ENCODE measurements at places on chromosomes 6 and 20.
A peak's percentile ranks its signal among the peaks of the same experiment; 100 is the strongest.

- peak; percentile 53 for DNase-seq
Observed at GRCh38 chr6:32047855-32048766, 9.9 kb downstream of the CYP21A2 start.

DNA sequence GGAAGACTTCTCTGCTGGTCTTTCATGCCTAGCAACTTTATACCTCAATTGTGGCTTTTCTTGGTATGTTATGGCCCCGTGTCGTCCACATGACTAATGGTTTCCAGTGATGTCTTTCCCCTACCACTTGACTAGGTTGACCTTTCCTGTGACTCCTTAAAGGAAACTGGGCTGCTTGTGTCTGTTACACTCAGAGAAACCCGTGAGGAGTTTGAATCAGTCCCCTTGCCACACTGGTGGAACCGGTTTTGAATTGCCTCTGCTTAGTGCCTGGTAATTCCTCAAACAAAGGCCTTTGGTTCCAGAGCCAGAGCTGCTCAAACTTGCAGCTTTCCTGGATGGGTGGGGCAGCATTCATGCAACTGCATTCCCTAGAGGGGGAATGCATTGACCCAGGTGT, 21.9 kb downstream of the ECT2L start:
- no peak for DNase-seq

- no peak for DNase-seq
Observed at GRCh38 chr20:48805286-48805685, 22.5 kb downstream of the PREX1 start.

DNA sequence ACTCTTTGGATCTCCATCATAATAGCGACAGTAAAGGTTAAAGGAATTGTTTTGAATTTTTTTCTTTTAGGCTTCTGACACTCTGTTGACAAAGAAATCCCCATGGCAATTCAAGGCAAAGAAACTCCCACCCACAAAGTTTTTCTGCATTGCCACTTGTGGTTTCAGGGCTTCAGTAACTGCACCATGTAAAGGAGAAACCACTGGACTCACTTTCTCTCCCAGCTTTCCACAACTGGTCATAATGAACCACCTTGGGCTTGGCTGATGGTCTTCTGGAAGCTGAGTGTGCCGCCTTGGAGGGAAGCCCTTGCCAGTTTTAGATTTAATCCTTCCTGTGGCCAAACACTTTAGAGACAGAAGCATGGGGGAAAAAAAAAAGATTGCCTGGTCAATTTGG, 163.1 kb downstream of the ISM1 start:
- DNase-seq, result no peak

GRCh38 chr20:33719277-33719988, 677 bp downstream of the PXMP4 start:
- no peak for DNase-seq

- peak; percentile 7 for DNase-seq
Observed at GRCh38 chr6:89239338-89239737, 22.2 kb upstream of the GABRR1 start.

- DNase-seq, result peak; percentile 71
Observed at GRCh38 chr6:30686009-30686907, at the start of gene PPP1R18. TSS of gene PPP1R18 (minus strand) at chr6:30686645. CDS start at chr6:30686018, 627 bp downstream.

DNA sequence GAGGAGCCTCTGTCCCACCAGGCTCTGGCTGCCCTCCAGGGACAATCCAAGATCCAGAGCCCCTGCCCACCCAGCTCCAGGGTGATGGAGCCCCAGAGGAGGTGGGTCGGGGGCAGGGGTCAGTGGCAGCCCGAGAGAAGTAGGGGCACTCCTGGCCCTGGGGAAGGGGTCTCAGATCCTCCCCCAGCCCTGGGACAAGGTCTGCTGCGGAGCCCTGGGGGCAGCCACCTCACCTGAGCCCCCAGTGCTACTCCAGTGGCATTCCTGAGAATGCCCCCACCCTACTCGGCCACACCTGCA, 2.7 kb upstream of the LAMA5 start:
- no peak for DNase-seq

GRCh38 chr6:1107578-1107977, 204.3 kb upstream of the FOXQ1 start:
- DNase-seq, result no peak

DNA sequence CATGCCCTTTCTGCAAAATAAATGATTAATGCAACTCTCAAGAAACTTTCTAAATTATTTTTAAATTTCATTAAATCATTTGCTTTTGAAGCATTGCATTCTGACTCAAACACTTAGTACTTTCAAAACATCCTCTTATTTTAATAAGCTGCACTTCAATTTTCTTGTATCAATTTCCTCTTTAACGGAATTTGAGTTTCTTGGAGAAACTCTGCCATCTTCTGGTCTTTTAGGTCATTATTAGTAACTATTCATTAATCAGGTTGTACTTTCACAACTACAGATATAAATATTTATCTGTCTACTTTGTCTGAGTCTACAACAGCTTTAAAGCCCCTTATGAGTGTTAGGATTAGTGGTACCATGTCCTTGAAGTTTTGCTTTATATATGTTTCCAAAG, 30.2 kb downstream of the TMX4 start:
- no peak for DNase-seq

- no peak for DNase-seq
Observed at GRCh38 chr6:137105375-137105774, 60.6 kb upstream of the IL20RA start.

GRCh38 chr6:144160431-144161005, 10.2 kb downstream of the STX11 start:
- no peak for DNase-seq

GRCh38 chr20:24609757-24610156, 140.3 kb downstream of the SYNDIG1 start:
- DNase-seq, result no peak

- no peak for DNase-seq
Observed at GRCh38 chr20:61810738-61811135, 254.9 kb downstream of the TAF4 start.

GRCh38 chr6:121584586-121585369, 149.3 kb downstream of the GJA1 start:
- no peak for DNase-seq

DNA sequence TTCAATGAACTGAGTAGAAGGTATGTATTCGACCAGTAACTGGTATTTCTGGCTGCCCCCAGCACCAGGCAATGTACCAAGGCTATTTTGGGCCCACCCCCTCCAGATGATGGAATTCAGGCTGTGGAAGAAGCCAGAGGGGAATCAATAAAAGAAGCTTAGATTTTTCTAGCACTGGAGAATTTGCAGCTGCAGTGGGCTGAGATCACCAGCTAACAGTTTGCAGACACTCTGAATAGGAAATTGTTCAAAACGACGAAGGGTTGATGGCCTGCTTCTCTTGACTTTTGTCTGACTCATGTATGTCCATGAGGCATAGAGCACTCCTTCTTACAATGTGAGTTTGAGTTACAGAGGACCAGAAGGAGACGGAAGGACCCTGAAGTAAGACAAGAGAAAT, 32.4 kb upstream of the FBXO9 start:
- DNase-seq, result no peak

GRCh38 chr6:87200469-87201175, 45.3 kb downstream of the ZNF292 start:
- DNase-seq, result no peak

DNA sequence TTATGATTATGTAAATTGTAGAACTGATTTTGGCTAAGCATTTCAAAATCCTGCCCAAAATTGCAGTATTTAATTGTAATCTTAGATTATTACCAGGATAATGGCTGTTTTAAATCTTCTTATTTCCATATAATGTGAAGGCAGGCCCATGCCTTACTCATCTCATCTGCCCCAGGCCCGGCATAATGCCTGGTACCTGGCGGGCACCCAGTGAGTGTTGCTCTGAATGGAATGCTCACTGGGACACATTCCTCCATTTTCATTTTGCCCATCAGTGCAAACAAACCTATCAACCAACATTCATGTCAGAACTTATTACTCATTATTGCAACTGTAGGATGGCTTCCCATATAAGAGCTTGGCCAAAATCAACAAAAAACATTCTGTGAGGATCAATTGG, 22.8 kb downstream of the SAMD5 start:
- no peak for DNase-seq

DNA sequence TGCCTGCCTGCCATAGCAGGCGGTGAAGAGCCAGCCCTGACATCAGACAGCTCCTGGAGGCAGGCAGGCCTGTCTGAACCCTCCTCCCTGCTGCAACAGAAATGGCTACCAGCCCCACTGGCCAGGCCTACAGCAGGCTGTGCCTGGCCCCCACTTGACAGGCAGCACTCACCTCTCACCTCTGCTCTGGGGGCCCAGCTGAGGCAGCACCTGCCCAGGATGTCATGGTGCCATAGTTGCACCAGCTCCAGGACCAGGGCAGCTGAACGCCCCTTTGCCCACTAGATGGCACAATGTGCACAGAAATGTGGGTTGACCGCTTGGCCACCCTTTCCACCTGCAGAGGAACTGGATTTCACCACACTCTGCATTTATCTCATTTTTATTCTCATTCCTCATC, 30.6 kb downstream of the MRPL14 start:
- DNase-seq, result peak; percentile 73

DNA sequence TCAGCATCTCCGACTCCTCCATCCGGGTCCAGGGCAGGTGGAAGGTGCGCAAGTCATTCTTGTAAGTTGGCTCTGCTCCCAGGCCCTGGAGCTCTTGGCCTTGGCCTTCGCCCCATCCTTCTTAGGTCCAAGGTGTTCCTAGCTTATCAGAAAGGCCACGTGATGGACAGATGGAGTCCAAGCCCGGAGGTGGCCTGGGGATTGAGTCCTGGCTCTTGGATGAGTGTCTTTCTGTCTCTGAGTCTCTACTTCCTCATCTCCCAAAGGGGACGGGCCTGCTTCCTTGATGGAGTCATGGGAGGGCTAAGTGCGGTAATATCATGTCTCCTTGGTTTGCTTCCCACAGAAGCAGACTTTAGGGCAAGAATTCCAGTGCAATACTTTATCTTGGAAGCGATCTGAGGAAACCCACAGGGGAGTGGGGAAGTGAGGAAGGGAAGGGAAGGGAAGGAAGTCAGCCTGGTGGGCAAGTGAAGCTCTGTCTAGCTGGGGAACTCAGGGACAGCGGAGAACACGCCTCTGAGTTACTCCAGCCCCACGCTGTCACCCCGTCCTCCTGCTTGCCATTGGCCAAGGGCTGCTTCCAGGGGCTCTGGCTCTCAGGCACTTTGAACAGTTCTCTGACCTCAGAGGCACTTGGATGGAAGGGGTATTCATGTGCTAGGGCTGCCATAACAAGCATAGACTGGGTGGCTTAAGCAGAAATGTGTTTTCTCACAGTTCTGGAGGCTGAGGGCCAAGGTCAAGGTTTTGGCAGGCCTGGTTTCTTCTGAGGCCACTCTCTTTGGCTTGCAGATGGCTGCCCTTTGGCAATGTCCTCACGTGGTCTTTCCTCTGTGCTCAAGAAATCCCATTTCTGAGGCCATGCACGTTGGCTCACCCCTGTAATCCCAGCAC, 4.8 kb downstream of the LBP start:
- no peak for DNase-seq

Measured in CD4-positive, alpha-beta T cell treated with Interleukin-6 at 100 ng/mL for 8 hours (primary cell).